ENCODE measurements at places on chromosomes 5 and 9.

- DNase-seq, result no peak
These were observed 9.0 kb upstream of the TTLL11 start for GRCh38 chr9:122102156-122102555.

- no peak for DNase-seq
These were observed 4.1 kb downstream of the GALNT10 start for GRCh38 chr5:154194345-154195329.

DNA sequence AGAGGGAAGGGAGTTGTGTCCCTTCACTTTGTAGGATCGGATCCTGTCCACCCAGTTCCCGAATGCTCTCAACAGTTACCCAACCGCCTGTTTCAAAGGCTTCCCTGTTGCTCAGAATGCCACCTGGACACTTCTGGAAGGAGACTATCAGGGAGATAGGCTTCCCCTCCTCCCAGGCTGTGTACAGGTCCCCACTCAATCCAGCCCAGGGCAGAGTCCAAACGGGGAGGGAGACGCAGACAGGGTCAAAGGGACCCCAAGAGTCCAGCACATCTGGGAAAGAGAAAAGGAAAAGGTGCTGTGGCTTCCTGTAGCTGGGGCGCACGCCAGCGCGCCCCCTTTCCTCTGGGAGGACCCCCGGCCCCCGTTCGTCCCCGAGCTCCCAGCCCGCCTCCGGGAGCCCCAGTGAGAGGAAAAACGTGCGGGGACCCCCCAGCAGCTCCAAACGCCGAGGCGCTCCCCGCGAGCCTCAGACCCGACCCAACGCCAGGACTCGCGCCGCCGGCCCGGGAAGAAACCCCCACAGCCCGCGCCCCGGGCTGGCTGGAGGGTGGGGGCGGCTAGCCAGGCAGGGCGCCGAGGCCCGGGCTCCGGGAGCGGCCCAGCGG, 640 bp downstream of the SURF4 start:
- peak; percentile 64 for DNase-seq

- no peak for DNase-seq
These were observed 493 bp downstream of the P4HA2 start for GRCh38 chr5:132227235-132227484.

- peak; percentile 93 for DNase-seq
These were observed 3.0 kb upstream of the DNAJB5 start for GRCh38 chr9:34986540-34987047.

- no peak for DNase-seq
These were observed 22.0 kb downstream of the FNIP1 start for GRCh38 chr5:131774652-131775367.

DNA sequence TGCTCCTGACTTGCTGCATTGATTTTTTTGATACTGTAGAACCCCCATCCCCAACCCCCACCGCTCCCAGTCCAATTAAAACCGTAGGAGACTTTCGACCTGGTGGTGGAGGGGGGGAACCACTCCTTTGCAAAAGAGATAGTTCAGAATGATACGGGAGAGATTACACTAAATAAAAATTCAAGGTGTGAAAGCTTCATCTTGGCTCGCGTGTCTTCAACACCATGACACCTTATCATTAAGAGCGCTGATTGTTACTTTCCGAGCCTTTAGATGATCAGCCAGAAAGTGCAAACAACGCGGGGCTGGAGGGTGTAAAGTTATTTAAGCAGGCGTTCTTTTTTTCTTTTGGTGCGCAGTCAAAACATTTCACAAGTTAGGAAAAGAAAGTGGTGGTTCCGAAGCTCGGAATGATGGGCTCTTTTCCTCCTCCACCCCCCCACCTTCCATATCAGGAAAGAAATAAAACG, 1.3 kb upstream of the ZNF462 start:
- DNase-seq, result no peak

DNA sequence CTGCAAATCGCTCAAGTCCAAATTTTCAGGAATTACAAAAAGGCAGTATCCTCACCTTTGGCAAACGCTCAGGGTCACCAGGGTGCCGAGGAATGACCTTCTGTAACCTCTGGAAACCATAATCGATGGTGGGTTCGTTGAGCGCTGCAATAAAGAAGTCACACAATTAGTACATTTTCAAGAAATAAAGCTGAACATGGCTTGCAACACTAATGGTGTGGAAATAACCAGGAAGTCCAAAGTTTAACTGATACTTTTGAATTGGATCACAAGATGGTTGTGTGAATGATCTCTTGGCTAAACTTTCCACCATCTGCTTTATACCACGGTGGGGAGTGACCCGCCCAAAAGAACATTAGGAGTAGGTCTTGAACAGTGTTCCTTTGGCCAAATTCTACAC, 368.7 kb downstream of the EBF1 start:
- no peak for DNase-seq

GRCh38 chr9:89850631-89851325, 246.0 kb downstream of the GADD45G start:
- DNase-seq, result no peak

DNA sequence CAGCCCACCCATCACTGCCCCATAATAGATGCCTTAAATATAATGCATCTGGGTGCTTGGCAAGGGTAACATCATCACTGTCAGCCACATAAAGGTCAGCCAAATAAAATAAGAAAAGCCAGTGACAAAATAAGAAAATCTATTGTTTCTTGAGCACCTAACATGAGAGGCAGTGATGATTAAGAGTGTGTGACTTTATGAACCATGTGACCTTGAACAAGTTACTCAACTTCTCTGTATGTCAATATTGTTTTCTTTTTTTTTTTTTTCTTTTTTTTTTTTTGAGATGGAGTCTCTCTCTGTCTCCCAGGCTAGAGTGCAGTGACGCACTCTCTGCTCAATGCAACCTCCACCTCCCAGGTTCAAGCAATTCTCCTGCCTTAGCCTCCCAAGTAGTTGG, 98.7 kb downstream of the CDK5RAP2 start:
- peak; percentile 46 for DNase-seq

GRCh38 chr9:76537150-76537646, 78.2 kb downstream of the GCNT1 start:
- DNase-seq, result no peak

DNA sequence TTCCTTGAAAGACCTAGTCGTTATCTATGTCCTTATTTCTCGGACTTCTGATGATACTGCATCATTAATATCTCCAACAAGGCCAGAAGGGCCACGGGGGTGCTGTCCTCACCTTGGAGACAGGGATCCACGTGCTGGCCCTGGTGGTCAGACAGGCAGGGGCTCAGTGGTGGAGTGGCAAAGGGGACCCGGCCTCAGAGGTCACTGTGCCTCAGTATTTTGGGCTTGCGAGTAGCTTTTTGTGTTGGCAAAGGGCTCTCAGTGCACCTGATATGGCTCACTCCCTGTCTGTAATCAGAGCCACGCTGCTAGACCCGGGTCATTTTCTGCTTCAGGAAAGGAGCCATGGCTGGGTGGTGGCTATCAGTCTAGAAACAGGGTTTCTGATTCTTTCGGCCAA, 135.1 kb downstream of the GADD45G start:
- DNase-seq, result no peak

- peak; percentile 59 for DNase-seq
These were observed 32.1 kb downstream of the FAM163B start for GRCh38 chr9:133576875-133577736.

GRCh38 chr9:4238522-4238921, 61.3 kb downstream of the GLIS3 start:
- no peak for DNase-seq

DNA sequence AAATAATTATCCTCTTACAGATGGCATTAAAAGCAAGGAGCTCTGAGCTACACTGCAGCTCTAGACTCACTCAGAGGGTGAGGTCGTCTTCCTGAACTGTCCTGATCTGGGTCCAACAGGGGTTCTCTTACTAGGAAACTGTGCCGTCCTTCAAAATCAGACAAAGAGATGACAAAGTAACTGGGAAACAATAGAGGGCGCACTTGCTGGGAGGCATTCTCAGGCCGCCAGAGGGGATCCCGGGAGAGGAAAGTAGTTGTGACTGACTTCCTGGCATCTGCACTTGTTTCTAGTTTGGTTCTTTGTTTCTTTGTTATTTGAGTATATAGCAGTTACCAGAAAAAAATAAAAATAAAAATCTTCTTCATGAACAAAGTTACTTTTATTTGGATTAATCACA, 142.9 kb upstream of the MSX2 start:
- peak; percentile 48 for DNase-seq

GRCh38 chr9:32500768-32501167, 25.2 kb downstream of the RIGI start:
- no peak for DNase-seq

DNA sequence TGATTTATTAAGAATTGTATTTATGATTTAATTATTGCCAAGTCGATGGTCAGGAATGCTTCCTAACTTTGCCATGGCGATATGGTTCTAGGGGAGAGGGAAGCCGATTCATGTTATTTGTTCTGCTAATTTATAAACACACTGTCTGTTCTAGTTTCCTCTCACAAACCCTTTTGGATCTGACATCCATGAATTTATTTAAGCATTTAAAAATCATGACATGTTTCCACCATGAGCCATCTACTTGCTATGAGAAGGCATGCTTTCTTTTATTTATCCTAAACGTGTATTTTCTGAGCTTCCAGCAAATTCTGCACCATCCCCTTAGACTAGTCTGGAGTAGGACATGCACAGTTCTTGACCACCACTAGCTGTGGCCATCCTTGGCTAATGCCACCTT, 136.6 kb upstream of the STC2 start:
- no peak for DNase-seq

GRCh38 chr5:78006449-78006848, 230.3 kb upstream of the TBCA start:
- no peak for DNase-seq

DNA sequence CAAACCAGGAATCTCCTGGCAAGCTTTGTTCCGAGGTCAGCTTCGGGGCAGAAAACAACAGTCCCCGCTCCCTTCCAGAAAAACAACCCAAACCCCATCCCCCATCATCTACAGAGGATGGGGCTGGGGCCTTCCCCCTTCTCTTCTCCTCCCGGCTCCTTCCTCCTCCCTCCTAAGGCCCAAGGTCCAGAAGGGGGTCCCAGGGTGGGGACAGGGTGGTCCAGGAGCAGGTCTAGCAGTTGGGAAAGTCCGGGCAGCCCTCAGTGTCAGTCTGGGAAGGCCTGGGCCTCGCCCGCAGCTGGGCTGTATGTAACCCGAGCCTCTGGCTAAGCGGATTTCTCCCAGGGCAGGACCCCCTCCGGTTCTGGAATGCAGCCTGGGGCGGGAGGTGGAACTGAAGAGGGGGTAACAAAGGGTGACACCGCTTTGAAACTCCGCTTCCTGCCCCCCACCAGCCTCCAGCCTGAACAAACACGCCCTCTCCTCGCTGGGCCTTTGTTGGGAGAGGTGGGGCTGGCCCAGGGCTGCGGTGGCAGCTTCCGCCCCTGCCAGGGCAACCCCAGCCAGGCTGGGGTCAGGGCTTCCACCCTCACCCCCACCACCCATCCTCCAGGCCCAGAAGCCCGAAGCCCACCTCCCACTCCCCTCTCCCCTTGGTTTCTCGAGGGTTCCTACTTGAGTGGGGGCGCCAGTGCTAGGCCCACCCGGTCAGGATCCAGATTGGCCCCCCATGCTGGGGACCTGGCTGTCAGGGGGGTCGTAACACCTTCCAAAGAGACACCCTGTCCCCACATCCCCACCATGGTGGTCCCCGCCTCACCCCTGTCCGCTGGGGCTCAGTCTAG, 63.5 kb downstream of the C9orf50 start:
- DNase-seq, result no peak

GRCh38 chr9:90330231-90330630, 312.4 kb downstream of the DIRAS2 start:
- DNase-seq, result no peak

- no peak for DNase-seq
These were observed 864.6 kb upstream of the ACO1 start for GRCh38 chr9:31519826-31520225.

DNA sequence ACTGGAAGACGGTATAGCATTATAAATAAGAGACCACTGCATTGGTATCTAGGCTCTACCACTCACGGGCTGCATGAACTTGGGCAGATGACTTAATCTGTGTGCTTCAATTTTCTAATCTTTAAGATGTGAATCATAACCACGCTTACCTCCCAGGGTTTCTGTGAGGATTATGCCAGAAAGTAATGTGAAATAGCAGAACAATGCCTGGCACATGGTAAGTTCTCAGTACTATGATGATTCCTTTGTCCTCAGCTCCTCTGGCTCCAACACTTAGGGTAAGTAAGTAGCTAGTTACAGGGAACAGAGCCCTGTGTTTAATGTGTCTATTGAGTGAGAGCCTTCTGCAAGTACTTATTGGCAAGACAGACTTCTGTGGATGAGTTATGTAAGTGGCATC, 31.1 kb downstream of the POU4F3 start:
- DNase-seq, result no peak

DNA sequence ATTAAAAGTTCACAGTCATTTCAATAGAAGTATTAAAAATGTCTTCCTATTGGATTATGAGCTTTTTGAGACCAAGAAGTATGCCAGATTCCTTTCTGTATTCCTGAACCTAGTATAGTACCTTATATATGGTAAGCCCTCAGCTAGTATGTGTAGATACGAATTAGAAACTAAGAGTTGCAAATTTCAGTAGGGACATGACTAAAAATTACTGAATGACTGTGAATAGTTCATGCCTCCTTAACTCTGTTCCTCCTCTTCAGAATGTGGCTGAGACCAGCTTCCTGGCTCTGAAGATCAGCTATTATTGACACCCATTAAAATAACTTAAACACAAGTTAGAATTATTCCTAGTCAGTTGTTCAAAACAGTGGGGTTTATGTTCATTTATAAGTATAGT, 19.7 kb downstream of the KDM3B start:
- DNase-seq, result no peak

DNA sequence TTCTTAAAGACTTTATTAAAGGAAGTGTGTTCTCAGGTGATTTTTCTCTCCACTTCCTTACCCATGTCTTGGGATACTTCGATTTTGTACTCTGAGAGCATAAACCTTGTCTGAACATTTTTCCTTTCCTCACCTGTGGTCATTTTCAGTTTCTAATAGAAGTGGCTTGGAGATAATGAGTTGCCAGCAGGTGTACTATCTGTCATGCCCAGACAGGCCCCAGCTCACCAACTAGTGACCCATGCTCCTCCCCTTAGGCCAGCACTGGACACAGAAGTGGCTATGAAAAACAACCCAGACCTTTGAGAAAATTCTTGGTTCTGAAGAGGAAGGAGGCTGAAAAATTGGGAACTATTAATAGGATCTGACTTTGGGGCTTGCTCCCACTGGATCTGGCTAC, 49.2 kb upstream of the SMIM32 start:
- no peak for DNase-seq

DNA sequence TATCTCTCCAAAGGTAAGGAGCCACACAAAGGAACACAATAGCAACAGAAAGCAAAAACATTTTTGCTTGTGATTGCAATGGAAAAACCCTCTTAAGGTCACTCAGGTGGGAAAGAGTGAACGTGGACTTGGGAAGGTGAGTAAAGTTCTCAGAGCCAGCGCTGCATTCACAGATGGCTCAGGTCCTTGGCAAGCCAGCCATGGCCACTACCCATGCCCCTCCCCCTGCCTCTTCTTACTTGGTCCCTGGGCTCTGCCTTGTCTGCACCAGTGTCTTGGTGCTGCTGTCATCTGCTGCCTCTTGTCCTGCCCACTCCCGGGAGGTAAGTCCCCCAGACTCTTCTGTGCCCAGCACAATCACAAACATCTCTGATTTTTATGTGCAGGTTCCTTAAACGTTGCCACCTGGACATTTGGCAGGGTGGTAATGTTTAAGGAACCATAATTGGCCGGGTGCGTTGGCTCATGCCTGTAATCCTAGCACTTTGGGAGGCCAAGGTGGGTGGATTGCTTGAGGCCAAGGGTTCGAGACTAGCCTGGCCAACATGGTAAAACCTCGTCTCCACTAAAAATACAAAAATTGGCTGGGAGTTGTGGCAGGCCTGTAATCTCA, 74.6 kb downstream of the FEM1C start:
- no peak for DNase-seq

All from suppressor macrophage (primary cell).